Esophagus mucosa (tissue), 1 donor: ENCODE measurements at places on chromosomes 1 and 21. TPM values are rescaled to one million over a fixed set of nuclear protein-coding genes. Genes with fewer than 3 reads are reported as not detected.

DNA sequence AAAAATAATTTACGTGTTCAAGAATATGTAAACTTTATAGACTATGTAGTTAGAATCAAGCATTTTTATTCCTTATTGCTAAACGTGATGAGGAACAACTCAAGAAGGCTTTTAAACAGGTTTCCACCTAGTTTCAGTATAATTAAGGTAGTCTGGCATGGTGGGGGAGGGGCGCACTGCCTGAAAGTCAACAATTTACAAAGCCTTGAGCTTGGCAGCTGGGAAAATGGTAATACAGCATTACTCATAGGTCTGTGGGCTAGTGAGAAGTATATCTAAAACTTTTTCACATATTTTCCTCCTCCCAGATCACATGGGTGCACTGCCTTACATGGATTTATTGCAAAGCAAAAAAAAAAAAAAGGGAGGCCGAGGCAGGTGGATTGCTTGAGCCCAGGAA, 75.2 kb downstream of the EVI5 start:
- no peak for ATAC-seq

DNA sequence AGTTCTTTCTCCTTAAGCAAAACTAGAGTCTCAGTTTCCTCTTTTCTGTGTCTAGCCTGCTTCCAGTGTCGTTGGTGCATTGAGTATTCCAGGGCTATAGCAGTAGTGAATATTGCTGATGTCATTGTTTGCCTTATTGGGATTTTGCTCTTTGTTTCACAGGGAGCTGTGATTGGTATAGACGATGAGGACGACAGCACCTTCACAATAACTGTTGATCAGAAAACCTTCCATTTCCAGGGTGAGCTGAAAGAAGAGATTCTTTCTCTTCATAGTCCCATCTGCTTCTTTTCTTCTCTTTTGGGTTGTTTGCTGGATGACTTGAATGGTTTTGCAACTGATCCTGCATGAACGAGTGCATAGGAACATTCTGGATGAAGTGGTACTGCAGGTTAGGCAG, 52.4 kb downstream of the OSBPL9 start:
- ATAC-seq: no peak

Gene ACOT11
- total RNA-seq: 16.1 TPM

DNA sequence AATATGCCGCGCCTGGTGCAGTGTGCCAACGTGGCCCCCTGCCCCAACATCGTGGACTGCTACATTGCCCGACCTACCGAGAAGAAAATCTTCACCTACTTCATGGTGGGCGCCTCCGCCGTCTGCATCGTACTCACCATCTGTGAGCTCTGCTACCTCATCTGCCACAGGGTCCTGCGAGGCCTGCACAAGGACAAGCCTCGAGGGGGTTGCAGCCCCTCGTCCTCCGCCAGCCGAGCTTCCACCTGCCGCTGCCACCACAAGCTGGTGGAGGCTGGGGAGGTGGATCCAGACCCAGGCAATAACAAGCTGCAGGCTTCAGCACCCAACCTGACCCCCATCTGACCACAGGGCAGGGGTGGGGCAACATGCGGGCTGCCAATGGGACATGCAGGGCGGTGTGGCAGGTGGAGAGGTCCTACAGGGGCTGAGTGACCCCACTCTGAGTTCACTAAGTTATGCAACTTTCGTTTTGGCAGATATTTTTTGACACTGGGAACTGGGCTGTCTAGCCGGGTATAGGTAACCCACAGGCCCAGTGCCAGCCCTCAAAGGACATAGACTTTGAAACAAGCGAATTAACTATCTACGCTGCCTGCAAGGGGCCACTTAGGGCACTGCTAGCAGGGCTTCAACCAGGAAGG, 4.3 kb downstream of the GJB3 start:
- no peak for ATAC-seq

- no peak for ATAC-seq
These were observed 618 bp upstream of the FOXD3 start for GRCh38 chr1:63321785-63322113.

GRCh38 chr1:231284441-231284840, 43.4 kb downstream of the GNPAT start:
- no peak for ATAC-seq

Gene PODN
- 2.6 TPM for total RNA-seq

Gene TMCO1
- total RNA-seq: 60.6 TPM

GRCh38 chr1:10025354-10025753, 7.4 kb upstream of the UBE4B start:
- ATAC-seq: no peak
